ENCODE measurements at places on chromosomes 12 and 14. TPM values are rescaled to one million over a fixed set of nuclear protein-coding genes. Genes with fewer than 3 reads are reported as not detected.

- peaks cover 48% of the 10 kb centered on the region for H3K4me1 ChIP-seq
- H3K36me3 ChIP-seq, result peaks cover 28% of the 10 kb centered on the region
- no peaks in the 10 kb centered on the region for H3K27me3 ChIP-seq
- peak overlapping the region; percentile 94 for H3K27ac ChIP-seq
Measured at GRCh38 chr14:54881235-54881760, 21.3 kb downstream of the GCH1 start.

DNA sequence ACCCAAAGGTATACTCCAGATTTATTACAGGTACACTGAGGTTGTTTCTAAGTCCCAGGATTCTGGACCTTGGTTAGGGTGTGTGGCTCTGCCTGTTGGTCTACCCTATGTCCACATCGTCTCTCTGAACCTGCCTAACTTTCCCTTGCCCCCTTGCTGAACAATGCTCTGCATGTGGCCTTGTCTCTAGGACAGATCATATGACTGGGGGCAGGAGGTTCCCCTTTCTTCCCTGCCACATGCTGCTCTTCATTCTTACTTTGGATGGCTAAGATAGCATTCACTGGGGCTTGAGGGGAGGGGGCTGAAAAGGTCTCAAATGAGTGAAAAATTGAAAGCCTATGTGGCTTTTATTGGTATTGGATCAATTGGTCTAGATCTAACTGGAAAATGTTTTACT lies 49.2 kb downstream of the MBIP start:
- H3K4me1 ChIP-seq, result peaks cover 8% of the 10 kb centered on the region
- no peaks in the 10 kb centered on the region for H3K36me3 ChIP-seq
- H3K27me3 ChIP-seq, result peaks cover 44% of the 10 kb centered on the region
- no peak overlapping the region for H3K27ac ChIP-seq
- no peak for DNase-seq

DNA sequence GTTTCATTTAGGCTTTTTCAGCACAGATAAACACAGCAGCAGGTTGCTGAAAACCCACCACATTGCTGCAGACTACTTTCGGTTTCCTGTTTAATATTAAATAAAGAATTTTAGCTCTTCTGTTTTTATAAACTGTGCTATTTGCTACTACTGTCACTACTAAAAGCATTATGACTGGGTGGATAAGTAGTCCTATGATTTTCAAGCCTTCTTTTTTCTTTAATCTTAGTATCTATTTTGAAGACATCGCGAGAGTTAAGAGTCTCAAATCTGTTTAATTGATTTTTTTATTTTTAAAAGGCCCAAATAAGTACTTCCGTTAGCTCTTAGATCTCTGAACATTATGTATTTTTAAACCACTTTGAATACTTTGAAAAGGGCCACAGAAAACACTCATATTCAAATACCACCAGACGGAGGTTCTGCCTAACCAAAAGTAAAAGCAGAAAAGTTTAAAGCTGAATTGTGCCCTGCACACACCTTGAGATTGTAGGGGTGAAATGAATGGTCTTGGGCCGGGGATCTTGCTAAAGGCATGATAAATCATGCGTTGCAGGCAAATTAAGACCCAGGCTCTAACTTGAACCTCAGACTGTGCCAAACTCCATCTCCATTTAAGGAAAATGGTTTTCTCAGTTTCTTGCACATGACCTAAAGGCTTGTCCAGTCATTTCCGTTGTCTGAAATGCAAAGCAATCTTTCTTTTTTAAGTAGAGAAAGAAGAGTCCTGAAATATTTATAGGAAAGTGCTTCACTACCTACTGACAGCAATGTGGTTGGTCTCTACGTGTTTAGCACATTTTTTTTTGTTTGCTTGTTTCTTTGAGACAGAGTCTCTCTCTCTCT lies 13.6 kb upstream of the FOXN3 start:
- H3K27ac ChIP-seq, result peak overlapping the region; percentile 94
- peaks cover 59% of the 10 kb centered on the region for H3K4me1 ChIP-seq
- peak; percentile 52 for DNase-seq
- peak overlapping the region; percentile 84 for H3K4me3 ChIP-seq
- H3K27me3 ChIP-seq, result no peaks in the 10 kb centered on the region
- H3K36me3 ChIP-seq, result peaks cover 14% of the 10 kb centered on the region

- H3K36me3 ChIP-seq, result no peaks in the 10 kb centered on the region
- no peaks in the 10 kb centered on the region for H3K4me1 ChIP-seq
- H3K4me3 ChIP-seq, result no peak overlapping the region
- H3K27me3 ChIP-seq, result no peaks in the 10 kb centered on the region
- no peak for DNase-seq
Measured at GRCh38 chr12:40874868-40875267, 182.6 kb downstream of the CNTN1 start.

DNA sequence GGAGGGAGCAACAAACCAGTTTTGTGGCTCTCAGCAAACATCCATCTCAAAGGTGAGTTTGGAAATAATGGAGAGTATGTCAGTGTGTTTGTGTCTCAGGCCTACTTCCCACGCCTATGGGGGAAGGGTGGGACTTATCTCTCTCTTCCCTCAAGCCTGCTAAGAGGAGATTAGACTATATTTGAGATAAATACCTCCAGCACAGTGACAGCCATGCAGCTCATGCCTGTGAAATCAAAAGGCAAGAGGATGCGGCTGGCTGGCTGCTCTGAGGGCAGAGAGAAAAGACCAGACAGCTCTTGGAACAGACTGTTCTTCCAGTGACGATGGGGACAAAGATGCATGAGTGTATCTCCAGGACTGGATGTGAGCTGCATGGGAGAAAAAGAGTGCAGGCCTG lies 14.7 kb upstream of the POC1B start:
- H3K27ac ChIP-seq, result no peak overlapping the region
- no peaks in the 10 kb centered on the region for H3K27me3 ChIP-seq
- peaks cover 9% of the 10 kb centered on the region for H3K4me1 ChIP-seq
- DNase-seq, result no peak
- no peaks in the 10 kb centered on the region for H3K36me3 ChIP-seq

The RDH12 gene
- not detected for total RNA-seq

The RBMS2 gene
- total RNA-seq, result 11.0 TPM

The LARP4 gene
- 99.4 TPM for total RNA-seq
